ENCODE measurements at places on chromosomes 5 and 9.

GRCh38 chr9:110048976-110049698, 158.8 kb downstream of the C9orf152 start:
- DNase-seq = no peak

- DNase-seq = no peak
Measured at GRCh38 chr5:10913181-10913810, 152.3 kb upstream of the DAP start.

DNA sequence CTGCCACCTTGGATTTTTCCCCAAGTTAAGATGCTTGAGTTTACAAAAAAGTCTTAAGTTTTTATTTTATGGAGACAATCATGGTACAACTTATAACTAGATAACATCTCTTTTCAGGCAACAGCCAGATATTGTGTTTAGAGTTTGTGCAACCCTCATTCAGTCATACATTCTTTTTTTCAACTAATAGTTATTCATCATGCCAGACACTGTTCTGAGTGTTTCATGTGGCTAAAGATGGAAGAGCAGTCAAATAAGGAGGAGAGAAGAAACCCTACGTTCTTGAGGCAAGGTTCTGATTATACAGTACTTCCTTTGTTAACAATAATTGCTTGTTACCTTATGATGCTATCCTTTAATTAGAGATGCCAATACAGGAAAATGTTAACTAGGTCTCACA, 42.1 kb upstream of the ZNF462 start:
- no peak for DNase-seq

- no peak for DNase-seq
Measured at GRCh38 chr9:87359264-87359663, 138.4 kb upstream of the DAPK1 start.

DNA sequence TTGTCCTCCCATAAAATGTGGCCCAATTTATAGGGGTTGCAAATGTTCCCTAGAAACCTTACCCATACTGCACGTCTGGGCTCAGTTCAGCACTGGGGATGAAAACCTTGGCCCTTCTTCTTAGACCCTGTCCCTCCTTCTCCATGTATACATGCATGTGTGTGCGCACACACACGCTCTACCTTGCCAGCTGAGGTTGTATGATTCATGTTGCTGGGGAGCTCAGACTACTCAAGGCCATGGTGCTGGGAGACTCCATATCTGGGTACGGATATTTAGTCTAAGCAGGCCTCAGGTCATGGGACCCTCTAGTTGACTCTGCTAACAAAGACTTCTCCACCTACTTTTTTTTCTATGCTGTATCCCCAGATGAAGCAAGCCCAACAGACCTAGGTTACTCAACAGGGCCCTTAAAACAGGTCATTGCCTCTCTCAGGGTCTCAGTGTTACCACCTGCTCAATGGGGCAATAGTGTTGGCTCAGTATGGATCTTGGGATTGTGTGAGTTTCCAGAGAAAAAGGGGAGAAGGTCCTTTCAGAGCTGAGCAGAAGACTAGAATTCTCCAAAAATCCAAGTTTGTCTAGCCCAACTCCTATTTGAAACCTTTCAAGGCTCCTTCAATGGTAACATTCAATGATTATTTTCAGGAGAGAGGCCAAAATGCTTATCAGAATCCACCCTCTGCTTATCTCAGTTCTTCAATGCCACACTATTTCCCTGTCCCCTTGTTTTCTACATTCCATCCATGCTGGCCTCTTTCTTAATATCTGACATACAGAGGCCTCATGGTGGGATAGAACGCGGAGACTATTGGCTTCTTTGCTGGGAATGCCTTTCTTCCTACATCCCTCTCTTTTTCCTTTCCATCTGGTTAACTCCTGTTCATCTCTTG, 123.6 kb upstream of the PITX1 start:
- no peak for DNase-seq

- DNase-seq = no peak
Measured at GRCh38 chr5:68416714-68417113, 201.2 kb downstream of the PIK3R1 start.

- no peak for DNase-seq
Measured at GRCh38 chr9:8809741-8810140, 1010.2 kb upstream of the DMAC1 start.

DNA sequence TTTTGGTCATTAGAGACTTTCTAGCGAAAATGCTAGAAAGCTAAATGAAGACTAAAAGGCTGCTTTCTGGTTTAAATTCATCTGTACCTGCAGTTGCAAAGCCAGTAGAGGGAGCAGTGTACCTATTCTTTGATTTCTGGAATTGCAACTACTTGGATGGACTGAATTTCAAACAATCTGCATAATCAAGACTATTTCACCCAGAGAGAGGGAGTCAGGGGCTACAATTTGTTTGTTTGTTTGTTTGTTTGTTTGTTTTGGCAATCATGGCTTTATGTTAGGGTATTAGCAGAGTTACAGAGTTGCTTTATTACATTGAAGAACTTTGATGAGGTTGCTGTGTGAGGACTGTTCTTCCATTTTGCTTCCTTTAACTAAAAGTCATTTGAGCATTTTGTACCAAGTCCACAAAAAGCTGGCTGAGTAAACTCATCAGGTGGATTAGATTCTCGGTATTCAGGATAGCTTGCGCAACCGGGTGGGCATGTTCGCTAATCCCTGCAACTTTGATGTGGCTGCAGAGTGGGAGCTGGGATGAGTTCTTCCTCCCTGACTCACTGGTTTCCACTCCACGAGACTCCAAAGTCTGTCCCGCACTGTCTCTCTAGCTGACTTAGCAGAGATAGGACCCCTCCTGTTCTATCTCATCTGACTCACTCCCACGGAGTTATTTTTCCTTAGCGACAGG, 80.0 kb upstream of the TUT7 start:
- no peak for DNase-seq

DNA sequence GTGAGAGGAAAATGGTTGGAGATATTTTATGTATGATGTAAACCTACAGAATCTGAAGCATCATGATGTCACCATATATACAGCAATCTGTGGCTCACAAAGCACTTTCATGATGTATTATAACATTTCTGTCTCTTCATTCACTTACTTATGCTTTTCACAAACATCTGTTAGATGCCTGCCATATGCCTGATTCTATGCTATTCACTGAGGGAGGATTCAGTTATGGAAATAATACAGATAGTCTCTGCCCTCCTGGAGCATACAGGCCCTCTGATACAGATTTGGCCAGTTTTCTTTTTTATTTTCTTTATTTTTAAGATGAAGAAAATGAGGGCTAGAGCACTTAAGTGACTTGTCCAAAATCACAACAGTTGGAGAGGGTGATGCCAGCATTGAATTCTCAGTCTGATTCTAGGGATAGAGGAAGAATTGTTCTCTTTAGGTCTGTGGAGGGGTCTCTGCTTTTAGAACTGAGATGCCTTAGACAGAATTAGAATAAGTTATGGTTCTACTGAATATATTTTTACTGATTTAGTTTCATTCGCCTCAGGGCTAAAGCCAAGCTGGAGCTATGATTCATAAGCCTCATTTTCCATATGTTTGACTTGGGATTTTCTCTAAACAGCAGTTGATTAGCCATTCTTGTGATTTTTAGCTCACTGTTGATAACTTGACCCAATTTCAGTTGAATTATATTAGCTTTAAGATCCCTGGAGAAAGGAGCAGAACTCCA, 636.4 kb downstream of the PRELID2 start:
- no peak for DNase-seq

DNA sequence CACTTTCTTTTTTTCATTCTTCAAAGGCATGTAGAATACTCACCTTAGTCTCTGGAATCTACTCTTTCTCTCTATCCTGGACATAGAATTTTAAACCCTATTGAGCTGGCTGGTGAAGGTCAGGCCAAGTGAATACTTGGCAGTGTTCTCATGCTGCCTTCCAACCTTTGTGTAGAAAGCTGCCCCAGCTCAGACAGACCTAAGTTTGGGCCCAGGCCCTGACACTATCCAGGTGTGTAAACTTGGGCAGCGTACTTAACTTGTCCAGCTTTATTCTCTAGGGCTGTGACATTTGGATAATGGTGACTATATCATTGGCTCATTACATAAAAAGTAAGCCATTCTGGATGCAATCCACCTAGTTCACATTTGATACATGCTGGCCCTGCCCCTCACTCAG, 298.3 kb downstream of the IRX1 start:
- DNase-seq = no peak

GRCh38 chr5:87954121-87954520, 314.5 kb downstream of the TMEM161B start:
- DNase-seq = no peak

DNA sequence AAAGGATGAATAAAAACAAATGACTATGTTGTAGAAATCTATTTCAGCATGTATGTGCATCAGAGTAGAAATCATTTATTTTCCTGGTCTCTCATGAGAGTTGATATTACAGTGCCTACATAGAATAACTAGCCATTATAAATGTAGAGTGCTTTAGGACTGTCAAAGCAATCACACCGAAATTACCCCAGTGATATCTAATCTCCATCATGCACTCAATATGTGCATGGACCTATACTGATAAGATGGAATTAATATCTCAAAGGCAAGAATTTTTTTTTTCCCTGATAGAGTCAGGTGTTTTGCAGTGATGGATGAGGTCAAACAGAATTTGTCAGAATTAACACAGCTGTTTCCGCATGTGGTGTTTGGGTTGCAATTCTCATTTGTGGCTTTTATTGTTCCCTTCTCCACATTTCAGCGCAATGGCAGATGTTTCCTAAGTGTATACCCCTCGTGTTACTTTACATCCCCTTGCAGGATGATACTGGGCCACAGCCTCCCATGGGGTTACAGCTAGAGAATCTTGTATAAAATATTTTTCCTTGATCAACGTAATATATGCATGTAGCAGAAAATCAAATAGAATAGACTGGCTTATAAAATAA, 298.8 kb downstream of the RASEF start:
- DNase-seq = no peak

DNA sequence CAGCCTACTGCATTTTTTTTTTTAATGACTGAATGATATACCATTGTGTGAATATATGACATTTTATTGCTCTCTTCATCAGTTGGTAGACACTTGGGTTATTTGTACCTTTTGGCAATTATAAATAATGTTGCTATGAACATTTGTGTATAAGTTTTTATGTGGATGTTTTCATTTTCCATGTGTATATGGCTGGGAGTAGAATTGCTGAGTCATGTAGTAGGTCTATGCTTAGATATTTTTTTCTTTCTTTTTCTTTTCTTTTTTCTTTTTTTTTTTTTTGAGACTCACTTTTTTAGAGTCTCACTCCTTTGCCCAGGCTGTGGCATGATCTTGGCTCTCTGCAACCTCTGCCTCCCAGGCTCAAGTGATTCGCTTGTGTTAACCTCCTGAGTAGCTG, 32.9 kb upstream of the FAM120AOS start:
- DNase-seq = no peak

- no peak for DNase-seq
Measured at GRCh38 chr5:2762744-2763532, 11.5 kb upstream of the IRX2 start.

DNA sequence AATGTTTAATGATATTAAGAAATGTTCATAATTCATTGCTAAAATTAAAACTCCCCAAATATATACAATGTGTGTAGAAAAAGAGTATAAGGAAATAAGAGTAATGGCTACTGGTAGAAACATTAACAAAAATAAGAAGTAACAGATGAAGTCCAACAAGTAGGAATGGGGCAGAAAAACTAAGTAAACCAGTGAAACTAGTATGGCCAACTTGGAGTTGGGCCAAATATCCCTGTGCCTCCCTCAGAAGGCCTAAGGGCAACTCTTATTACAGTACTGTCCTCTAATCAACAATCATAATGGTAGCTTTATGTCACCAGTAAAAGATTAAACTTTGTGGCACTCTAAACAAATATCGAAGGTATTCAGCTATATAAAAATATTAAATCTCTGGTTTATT, 93.5 kb downstream of the SSBP2 start:
- DNase-seq = no peak

DNA sequence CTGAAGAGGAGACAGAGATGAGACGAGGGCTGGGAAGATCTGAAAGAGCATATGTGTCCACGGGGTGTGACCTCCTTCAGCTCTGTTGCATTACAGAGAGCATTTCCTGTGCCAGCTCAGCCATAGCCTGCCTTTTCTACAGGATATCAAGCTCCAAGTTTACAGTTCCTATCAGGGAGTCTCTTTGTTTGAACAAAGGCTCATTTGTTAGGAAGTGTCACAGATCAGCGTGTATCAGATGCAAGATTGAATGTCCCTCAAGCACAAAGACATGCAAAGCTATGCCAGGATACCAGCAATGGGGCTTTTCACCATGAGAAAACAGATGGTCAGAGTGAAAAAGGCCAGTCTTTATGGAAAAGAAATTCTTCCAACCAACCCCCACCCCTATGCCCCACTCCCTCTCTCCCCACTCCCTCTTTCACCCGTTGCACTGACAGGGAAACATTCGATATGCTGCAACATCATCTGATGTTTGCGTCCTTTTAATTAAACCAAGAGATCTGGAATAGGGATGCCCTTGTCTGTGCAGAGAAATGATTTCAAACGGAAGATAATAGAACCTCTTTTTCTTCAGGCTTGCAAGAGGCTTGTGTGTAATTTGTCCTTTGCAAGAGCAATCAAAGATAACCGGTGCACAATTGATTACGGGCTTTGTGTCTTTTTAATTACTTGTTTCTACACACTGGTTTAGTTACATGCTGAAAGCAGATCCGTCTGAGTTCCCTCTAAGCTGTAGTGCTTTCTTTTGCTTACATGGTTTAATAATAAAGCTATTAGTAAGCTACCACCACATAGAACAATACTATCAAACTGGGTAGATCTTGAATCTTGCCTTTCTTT, 263.1 kb upstream of the RGMB start:
- no peak for DNase-seq

- DNase-seq = no peak
Measured at GRCh38 chr5:32909207-32909606, 198.1 kb downstream of the NPR3 start.

GRCh38 chr5:31449174-31449573, 82.7 kb downstream of the DROSHA start:
- no peak for DNase-seq

- no peak for DNase-seq
Measured at GRCh38 chr9:99030092-99030511, 74.8 kb upstream of the TGFBR1 start.

DNA sequence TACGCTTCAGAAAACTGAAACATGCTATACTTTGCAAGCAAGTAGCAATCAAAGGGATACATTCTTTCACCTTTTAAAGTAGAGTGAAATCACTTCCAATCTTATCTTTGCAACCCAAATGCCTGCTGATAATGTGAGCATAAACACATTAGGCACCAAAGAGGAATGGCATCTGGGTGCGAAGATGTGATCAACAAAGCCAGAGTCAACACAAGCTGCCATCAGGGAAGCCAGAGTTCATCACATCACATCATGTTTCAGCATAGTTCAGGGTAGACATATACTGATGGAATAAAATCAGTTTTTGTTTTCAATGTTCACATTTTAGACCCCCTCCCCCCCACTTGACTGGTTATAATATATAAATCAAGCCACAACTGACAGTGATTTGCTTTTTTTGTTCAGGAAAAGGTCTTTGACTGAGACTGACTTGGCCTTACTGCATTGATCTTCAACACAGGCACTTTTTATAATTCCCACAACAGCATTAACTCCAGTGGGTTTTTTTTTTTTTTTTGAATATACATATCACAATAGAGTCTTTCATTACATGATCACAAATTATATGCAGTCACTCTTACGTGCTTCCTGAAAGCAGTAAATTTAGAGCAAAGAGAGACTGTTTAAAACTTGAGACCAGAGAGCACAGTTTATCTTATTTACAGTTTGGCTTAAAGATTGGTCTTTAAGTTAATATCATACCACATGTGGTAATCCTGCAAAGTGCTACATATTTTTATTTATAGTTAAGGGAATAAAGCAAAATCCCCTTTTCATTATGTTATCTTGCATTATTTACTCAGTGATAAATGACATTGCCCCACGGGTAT, 20.3 kb downstream of the AOPEP start:
- DNase-seq = no peak

GRCh38 chr9:94511955-94512265, 43.0 kb upstream of the PCAT7 start:
- no peak for DNase-seq

Measured in activated CD8-positive, alpha-beta memory T cell treated with anti-CD3 and anti-CD28 coated beads for 48 hours (primary cell).